ENCODE measurements at places on chromosomes 4 and X.

DNA sequence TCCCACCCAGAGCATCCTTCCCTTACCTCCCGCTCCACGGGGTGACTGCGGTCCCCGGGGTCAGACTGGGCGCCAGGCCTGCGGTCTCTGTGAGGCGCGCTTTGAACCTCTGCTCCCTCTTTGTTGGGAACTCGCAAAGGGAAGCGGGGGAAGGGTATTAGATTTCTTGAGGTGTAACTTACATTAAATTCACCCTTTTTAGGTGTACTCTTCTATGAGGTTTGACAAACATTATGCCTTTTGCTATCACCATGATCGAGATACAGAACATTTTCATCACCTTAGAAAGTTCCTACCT is 569 bp downstream of the DCK start:
- DNase-seq: no peak

DNA sequence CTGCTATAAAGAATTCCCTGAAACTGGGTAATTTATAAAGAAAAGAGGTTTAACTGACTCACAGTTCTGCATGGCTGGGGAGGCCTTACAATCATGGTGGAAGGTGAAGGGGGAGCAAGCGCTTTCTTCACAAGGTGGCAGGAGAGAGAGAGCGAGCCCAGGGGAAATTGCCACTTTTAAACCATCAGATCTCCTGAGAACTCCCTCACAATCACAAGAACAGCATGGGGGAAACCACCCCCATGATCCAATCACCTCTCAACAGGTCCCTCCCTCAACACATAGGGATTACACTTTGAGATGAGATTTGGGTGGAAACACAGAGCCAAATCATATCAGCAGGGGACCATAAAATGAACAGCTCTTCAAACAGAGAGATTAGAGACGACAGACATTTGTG is 198.6 kb downstream of the MAGEB5 start:
- DNase-seq: no peak

DNA sequence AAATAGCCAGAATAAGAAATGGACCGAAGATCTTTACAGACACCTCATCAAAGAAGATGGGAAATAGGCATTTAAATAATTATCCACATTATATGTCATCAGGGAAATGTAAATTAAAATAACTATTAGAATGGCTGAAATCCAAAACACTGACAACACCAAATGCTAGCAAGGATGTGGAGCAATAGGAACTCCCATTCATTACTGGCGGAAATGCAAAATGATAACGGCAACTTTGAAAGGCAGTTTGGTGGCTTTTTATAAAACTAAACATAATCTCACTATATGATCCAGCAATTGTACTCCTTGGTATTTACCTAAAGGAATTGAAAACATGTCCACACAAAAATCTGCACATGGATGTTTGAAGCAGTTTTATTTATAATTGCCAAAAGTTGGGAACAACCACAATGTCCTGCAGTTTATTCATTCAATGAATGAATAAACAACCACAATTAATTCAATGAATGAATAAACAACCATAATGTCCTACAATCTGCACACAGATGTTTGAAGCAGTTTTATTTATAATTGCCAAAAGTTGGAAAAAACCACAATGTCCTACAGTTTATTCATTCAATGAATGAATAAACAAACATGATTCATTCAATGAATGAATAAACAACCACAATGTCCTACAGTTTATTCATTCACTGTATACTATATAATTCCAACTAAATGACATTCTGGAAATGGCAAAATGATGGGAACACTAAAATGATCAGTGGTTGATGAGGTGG is 117.6 kb upstream of the PCDH18 start:
- DNase-seq: no peak

DNA sequence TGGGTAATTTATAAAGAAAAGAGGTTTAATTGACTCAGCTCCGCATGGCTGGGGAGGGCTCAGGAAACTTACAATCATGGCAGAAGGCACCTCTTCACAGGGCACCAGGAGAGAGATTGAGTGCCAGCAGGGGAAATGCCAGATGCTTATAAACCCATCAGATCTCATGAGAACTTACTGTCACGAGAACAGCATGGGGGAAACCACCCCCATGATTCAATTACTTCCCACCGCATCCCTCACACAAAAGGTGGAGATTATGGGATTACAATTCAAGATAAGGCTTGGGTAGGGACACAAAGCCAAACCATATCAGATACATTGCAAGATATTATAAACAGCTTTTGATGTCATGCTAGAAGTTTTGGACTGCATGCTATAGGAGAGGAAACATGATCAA is 204.3 kb downstream of the VEGFC start:
- DNase-seq: no peak

GRCh38 chrX:65871671-65872311 is 168.1 kb downstream of the VSIG4 start:
- no peak for DNase-seq

DNA sequence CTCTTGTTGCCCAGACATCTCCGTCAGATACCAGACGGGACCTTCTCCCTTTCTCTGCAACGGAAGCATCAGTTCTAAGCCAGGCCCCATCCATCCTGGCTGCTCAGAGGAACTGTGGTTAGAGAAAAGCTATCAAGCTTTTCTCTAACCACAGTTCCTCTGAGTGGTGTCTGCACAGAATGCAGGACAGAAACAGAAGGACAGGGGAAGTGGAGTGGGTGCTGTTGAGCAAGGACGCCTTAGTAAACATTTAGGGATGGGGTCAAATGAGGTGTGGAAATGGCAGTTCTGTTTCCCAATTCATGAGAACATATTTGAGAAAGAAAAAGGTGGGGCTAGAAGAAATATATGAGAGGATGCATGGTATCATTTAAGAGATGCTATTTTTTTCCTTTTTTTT is 283.8 kb downstream of the CRLF2 start:
- DNase-seq: no peak
